ENCODE measurements at places on chromosomes 2 and 18.

GRCh38 chr18:48155856-48156255 lies 225.4 kb upstream of the SMAD2 start:
- no peak for DNase-seq

DNA sequence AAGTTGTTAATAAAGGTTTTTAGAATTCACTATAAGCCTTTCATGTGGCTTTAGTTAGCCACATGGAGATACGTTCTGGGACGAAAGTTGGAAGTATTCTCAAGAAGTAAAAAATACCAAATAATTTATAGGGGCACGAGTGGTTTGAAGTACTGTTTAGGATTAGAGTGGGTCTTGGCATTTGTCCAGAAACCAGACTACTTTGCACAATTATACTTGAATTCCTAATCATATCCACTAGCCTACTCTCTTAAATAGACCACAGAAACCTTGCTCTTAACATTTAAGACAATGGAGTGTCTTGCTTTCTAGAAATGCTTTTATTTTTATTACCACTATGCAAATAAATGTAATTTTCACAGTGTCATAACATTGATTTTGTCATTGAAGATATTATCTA lies 44.6 kb downstream of the UBE2E3 start:
- DNase-seq: no peak

GRCh38 chr2:232417489-232417888 lies 10.8 kb downstream of the ALPG start:
- DNase-seq: no peak

- DNase-seq: no peak
Observed at GRCh38 chr2:156517419-156517818, 81.2 kb downstream of the GPD2 start.

DNA sequence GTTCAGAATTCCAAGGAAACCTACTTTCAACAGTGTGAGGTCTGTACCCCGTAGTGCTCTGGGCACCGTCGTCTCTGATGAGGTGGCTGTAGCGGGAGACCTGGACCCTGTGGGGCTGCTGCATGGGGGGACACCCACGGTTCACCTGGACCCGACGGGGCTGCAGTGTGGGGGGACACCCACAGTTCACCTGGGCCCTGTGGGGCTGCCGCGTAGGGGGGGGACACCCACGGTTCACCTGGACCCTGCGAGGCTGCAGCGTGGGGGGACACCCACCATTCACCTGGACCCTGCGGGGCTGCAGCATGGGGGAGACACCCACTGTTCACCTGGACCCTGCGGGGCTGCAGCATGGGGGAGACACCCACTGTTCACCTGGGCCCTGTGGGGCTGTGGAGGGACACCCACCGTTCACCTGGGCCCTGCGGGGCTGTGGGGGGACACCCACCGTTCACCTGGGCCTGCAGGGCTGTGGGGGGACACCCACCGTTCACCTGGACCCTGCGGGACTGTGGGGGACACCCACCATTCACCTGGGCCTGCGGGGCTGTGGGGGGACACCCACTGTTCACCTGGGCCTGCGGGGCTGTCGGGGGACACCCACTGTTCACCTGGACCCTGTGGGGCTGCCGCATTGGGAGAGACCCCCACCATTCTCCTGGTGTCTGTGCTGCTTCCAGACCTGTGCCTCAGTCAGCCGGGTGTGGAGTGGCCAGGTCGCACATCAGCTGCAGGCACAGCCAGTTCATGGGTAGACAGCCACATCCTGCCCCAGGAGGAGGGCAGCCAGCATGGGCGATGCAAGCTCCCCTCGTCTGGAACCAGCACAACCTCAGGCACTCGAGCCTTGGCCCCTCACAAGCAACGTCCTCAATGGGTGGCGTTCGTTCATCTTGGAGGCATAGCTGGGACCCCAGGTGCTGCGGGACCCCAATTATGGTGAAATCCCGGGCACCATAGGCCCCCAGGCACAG lies 114.5 kb downstream of the TMEM18 start:
- DNase-seq: no peak

DNA sequence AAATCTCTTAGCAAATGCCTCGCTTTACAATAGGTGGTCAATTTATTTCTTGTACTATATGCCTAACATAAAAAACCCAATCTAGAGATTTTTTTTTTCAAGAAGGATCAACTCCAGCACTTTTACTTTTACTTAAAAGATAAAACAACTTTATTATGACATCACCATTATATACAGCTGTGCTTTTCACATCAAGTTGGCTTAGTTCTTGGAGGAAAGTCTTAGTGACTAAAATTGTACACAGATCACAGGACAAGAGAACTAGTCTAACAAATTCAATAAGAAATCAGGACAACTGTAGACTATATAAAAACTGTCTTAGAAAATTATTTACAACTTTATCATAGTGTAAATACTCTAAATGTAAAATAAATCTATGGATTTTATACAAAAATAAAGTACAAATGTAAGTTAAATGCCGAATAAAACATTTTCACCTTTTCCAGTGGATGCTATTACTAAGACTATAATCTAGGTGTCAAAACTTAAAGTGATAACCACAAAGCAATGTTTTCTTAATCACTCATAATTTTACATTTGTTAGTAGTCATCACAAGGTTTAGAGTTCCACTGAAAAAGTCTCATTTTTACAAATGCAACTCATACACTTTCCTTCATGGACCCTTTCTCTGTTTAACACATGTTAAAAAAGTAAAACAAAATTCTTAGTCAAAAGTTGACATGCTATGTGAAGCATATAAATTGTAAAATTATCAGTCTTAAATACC lies 5.4 kb upstream of the CD302 start:
- no peak for DNase-seq

DNA sequence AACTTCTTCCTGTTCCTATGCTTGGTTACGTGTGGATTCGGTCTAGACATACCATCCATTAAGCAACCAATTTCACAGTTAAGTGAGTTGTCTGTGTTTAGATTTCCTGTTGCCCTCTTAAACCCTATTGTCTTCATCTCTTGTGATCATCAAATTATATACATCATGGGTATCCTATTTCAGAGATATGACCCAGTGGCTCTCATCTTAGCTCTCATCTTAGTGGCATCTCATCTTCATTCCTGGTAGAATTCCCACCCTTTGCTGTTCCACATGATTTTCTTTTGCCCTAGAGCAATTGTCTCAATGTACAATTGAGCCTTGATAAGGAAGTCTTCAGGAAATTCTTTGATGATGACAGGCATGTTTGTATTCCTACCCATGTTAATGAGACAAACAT lies 29.4 kb upstream of the FN1 start:
- no peak for DNase-seq

- peak; percentile 29 for DNase-seq
Observed at GRCh38 chr2:21317131-21317530, 193.4 kb downstream of the TDRD15 start.

DNA sequence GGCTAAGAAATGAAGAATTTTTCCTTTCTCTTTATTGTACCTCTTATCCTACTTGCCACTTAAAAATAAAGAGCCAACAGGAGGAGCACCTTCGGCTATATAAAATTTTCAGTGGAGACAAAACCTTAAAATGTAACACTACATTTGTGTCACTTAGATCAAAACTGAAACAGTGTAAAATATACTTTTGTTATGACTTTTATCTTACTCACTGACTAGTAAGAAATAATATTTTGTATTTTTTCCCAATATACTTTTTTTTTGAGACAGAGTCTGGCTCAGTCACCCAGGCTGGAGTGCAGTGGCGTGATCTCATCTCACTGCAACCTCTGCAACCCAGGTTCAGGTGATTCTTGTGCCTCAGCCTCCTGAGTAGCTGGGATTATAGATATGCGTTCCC lies 28.3 kb downstream of the KCNJ13 start:
- DNase-seq: no peak

DNA sequence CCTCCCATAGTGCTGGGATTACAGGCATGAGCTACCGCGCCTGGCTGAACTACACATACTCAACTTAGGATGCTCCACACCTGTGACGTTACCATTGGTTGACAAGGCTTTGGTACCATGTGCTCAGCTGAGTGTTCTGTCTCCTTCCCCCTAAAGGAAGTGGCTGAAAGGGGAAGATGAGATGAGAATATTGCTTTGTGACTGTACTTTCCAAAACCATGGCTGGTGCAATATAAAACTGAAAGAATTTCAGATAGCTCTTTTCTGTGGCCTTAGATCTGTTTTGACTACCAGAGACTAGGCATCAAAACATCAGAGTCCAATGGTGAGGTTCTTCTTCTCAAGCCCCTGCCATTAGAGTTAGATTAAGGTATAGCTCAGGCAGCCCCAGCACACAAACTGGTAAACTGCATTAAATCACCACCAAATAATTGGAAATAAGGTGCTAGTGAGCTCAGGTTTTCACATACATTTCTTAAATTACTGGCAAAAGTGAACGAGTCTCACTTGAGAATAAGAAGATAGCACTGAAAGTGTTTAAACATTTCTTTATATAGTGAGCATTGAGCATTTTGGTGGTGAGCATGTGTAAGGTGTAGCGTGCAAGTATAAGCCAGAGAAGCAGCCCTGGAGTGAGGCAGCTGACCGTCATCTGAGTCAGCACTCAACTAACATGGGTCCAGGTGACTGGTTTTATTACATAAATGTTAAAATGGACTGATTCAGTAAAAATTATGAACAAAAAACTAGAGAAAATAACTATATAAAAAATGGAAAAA lies 113.5 kb upstream of the FZD5 start:
- DNase-seq: no peak

- no peak for DNase-seq
Observed at GRCh38 chr2:174717273-174717672, 47.0 kb downstream of the CHRNA1 start.

GRCh38 chr2:65057391-65058052 lies 1.3 kb downstream of the CEP68 start:
- peak; percentile 86 for DNase-seq

- DNase-seq: no peak
Observed at GRCh38 chr2:232647261-232647660, 13.9 kb downstream of the EFHD1 start.

- DNase-seq: no peak
Observed at GRCh38 chr18:11148680-11149440, 509 bp downstream of the PIEZO2 start.

DNA sequence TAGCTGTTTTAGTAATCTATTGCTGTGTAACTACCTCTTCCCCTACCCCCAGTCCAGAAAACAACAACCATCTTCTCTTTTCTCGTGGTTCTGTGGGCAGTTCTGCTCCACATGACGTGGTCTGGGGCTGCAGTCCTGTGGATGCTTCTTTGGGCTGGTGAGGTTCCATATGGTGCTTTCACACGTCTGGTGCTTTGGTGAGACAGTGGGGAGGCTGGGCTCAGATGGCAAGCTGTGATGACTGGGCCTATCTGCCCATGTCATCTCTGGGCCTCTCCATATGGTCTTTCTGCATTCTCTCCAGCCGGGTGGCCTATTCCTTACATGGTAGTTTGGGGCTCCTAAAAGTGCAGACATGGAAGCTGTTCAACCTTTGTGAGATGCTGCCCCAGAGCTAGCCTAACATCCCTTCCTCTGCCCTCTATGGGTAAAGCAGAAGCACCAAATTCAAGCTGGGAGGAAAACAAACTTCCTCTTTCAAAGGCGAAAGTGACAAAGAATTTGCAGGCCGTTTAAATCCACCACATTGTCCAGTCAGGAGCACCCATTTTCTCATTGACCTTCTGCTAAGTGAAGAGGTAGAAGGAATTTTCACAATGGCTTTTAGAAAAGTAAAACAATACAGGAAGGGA lies 68.3 kb upstream of the IL1R1 start:
- no peak for DNase-seq

GRCh38 chr2:25558262-25558661 lies 115.1 kb downstream of the DTNB start:
- DNase-seq: no peak

DNA sequence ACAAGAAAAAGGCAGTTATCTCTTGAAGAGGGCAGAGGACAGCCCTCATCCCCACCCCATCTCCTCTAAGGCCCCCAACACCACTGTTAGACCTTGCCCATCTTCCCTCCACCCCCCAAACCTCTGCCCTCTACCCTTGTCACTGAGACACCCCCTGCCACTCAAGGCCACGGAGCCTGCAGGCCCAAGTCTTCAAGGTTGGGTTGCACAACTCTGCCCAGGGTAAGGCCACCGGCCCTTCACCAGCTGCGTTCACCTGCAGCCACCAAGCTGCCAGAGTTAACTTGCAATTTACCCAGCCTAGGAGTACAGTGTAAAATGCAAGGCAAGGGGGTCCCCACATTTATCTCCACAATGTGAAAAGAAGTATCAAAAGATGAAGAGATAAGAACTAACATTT lies 128.7 kb upstream of the PKDCC start:
- no peak for DNase-seq

GRCh38 chr2:109560265-109560664 lies 53.5 kb downstream of the SEPTIN10 start:
- DNase-seq: no peak

DNA sequence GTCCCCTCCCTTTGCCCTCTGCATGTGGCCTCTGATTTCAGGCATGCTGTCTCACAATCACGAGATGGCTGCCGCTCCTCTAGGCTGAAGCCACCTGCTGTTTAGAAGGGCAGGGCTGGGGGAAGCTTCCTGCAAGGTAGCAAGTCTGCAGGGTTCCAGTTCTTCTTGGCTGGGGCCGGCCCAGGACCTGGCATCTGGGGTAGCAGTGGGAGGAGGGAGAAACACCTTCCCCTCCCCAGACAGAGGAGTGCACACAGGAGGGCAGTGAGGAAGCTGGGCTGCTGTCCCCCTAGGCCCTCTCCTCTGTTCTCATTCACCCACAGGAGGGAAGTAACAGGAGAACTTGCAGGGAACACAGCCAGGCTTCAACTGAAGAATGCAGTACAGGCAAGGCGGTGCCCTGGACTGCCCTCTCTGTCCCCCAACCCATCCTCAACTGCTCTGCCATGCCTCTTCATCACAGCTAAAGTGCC lies 345.9 kb upstream of the HS6ST1 start:
- DNase-seq: no peak

DNA sequence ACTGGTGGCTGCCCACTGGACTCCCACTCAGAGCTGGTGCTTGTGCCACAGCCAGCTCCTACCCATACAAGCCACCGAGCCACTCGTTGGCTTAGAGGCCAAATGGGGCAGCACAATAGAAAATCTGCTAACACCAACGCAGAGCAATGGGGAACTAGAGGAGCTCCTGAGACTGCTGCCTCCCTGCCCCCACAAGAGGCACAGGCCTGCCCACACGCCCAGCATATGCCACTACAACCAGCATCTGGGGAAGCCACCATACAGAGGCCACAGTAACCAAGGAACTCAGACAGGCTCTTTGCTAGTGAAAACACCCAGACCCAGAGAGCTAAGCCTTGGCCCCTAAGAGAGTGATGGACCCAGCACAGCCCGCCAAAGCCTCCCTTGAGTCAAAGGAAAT lies 231.2 kb upstream of the RAB6C start:
- DNase-seq: no peak

All from T-helper 1 cell (primary cell).